ENCODE measurements at places on chromosomes 7 and 10. TPM values are rescaled to one million over a fixed set of nuclear protein-coding genes. Genes with fewer than 3 reads are reported as not detected.

DNA sequence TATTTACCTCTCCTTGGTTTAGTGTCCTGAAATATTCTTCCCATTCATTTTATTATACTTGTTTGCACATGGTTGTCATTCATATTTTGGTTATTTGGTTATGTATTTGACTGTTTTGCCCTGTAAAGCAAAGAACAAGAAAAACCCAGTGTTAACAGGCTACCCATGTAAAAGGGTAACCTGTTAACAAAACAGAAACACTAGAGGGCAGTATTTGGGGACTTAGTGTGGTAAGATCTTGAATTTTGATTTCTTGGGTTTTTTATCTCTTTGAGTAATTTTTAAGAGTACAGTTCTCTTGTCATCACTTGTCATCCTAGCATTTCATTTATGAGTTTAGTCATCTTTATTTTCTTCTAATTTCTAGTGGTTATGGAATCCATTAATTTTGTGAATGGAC is 51.3 kb downstream of the POLL start:
- no peak for DNase-seq

Gene KIN
- total RNA-seq = 7.1 TPM

DNA sequence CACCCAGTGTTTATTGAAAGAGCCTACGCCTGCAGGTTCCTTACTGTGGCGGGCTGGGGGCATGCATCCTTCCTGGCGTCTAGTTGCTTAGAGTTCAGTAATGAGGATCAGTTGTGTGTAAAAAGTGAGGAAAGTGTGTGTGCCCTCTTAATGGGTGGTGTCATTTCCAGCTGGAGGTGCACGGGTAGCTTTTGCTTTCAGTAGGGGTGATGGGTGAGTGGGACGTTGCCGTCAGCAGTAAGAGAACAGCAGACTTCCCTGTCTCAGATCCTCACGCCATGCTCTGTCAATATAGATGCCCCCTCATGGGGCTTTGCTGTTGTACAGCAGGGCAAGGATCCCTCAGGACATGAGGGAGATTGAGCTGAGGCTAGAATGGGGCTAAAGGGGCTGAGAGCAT is 352.6 kb upstream of the GALNT17 start:
- no peak for DNase-seq

Gene DYDC2
- not detected for total RNA-seq

Gene AMZ1
- not detected for total RNA-seq

GRCh38 chr10:49230004-49230403 is 41.8 kb upstream of the TMEM273 start:
- no peak for DNase-seq

GRCh38 chr7:1244700-1245523 is 12.2 kb downstream of the UNCX start:
- DNase-seq = peak; percentile 39

DNA sequence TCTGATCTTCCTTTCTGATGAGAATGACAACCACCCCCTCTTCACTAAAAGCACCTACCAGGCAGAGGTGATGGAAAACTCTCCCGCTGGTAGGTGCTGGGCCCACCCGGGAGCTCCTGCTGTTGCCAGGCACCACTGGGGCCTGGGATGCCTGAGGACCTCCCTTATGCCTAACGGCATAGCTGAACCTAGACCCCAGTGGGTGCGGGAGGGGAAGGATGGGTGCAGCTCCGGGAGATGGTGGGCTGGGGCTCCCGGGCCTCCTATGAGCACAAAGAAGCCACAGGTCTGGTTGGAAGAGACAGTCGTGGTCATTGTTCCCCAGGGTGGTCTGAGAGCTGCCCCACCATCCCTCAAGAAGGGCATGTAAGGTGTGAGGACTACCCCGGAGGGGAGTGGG is 15.6 kb upstream of the VSIR start:
- DNase-seq = no peak

GRCh38 chr10:14601872-14602725 is 172.6 kb downstream of the FAM107B start:
- DNase-seq = no peak

DNA sequence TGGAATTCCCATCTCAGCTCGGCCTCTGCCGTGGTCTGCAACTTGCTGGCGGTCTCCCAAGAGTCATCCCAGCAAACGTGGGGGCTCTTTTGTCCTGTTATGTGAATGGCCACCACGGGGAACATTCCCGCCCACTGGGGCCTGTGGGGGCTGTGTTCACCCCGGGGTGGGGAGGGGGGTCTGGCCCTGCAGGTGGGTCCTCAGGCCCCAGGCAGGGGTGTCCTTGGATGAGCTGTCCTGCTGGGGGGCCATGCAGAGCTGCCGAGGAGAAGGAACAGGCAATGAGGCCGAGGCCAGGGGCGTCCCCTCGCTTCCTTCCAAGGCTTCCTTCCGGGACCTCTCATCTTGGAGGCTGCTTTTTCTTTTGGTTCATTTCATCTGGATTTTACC is 24.4 kb upstream of the PITRM1 start:
- no peak for DNase-seq

Gene PKD2L1
- total RNA-seq = not detected

Gene CARD11
- 0.39 TPM for total RNA-seq

- DNase-seq = no peak
Observed at GRCh38 chr10:115974816-115975430, 298.1 kb downstream of the GFRA1 start.

Gene PDE6C
- not detected for total RNA-seq

- no peak for DNase-seq
Observed at GRCh38 chr7:155773531-155773930, 38.7 kb downstream of the SHH start.
